ENCODE measurements at places on chromosomes 5 and 9.
A peak's percentile ranks its signal among the peaks of the same experiment; 100 is the strongest.

DNA sequence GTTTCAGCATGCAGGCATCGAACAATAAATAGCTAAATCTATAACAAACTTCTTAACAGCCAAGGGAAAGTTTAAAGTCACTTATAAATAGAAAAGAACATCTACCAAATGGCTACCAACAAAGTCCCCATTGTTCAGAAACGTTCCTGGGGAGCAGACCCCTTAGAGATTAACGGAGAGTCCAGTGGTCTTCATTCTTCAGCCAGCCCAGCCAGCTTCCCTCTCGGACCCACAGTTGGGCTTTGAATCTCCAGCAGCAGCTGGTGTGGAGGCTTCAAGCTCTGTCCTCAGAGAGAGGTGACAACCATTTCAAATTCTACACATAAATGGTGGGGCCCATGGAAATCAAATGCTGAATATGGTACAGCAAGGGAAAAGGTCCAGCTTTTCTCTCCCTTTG lies 11.2 kb downstream of the ENC1 start:
- no peak for DNase-seq

- DNase-seq: no peak
Observed at GRCh38 chr5:156640691-156641241, 209.3 kb upstream of the PPP1R2B start.

GRCh38 chr5:5040712-5041111 lies 99.4 kb upstream of the ADAMTS16 start:
- no peak for DNase-seq

DNA sequence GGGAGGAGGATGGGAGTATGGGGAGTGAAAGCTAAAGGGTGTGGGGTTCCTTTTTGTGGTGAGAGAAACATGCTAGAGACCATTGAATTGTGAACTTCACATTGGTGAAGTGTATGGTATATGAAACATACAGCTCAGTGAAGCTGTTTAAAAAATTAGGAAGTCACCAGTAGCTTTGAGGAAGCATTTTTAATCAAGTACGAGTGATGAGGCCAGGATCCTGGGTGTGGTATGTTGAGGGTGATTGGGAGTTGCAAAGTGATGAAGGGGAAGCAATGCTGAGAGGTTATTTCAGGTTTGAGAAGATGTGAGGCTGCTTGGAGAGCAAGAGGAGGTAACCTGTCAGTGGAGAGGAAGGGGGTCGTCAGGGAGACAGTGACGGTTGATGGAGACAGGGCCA lies 22.7 kb upstream of the CLK4 start:
- no peak for DNase-seq

- DNase-seq: no peak
Observed at GRCh38 chr5:54440456-54440893, 15.0 kb upstream of the HSPB3 start.

DNA sequence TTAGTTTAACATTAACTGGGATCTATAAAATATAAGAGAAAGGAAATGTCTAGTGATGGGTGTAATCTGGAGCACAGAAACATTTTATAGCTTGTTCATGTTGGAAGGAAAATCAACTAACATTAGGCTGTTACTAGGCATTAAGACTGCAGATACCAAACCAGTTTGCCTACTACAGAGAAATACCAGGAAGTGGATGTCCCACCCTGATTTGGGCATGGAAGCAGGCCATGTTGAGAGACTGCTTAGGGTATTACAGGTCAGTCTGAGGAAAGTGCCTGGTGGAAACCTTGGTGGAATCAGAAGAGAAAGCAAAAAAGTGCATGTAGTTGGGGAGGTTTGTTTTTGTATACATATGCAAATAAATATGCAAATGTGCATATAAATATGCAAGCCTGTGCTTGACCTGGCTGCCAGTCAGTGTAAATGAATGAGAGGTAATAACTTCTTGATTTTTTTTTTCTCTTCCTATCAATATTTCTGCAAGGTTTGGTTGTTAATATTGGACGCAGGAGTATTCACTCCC lies 9.6 kb upstream of the CCDC112 start:
- DNase-seq: no peak

DNA sequence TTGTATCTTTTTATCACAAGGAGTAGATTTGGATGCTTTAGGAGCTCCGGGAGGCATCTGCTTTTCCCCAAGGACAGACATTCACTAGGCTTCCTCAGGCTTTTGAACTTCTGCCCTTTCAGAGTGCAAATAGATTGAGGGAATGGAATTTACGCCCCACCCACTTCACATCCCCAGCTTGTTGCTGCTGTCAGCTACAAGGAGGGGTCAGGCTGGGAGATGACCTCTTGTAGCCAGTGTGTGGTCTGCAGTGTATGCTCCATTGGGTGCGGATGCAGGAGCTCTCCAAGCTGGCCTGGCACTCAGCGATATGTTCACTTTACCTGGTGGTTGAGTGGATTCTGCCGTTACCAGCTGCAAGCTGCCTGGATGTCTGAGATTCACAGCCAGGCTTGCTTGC lies 6.4 kb downstream of the TNFSF15 start:
- DNase-seq: no peak

- DNase-seq: no peak
Observed at GRCh38 chr9:104961238-104961637, 33.3 kb upstream of the ABCA1 start.

DNA sequence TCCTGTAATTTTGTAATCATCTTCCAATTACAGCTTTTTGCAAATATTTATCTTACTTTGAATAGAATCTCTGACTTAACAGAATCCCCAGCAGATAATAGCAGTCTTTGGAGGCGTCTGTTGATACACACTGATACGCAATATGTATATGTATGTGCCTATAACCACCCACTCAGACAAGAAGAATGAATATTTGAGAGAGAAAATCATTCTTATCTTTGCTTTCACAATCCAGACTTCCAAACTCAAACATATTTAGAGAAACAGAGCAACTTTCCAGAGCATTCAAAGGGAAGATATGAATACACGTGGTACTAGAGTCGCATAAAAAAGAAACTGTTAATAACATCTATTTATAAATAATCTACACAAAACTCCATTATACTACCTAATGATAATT lies 6.1 kb downstream of the RORB start:
- no peak for DNase-seq

DNA sequence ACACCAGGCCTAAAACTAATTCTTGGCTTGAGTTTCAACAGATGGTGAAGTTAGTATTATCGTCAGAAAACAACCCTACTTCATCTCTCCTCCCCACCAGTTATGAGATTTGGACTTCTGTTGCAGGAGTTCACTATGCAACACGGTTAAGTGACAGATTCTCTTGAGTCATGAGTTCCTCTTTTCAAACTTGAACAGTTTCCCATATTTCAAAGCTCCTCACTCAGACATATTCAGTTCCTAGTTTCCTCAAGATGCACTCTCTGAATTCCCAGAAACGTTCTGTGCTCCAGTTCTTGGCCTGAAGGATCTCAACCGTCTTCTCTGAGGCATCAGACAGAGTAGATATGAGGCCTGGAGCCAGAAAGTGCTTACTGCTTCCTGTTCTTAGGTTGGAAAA lies 7.3 kb upstream of the PTGER4 start:
- no peak for DNase-seq

DNA sequence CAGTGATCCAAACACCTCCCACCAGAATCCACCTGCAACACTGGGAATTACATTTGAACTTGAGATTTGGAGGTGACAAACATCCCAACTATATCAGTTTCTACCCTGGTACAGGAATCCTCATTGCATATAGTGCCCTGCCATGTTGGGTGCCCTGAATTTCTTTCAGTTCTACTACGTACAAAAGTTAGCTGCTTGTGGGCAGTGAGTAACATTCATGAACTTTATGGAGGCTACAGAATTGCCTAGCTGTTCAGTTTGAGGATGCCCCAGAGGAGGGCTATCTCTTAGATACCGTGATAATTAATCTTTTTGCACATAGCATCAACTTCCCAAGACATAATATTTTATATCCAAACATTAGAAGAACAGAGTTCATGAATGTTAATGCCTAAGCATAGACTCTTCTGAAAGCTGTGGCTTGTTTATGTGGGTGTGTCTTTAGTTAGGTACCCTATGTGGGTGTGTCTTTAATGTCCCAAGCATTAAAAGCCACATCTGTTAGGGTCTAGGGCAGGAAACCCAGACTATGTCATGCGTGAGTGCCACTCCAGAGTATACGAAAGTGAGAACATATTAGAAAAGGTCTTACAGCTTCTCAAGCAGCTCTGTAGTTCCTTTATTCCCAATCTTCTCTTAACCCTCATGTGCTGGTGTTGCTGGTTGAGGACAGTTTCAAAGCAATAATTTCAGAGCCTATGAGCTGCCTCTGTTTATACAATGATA lies 47.0 kb upstream of the CHD1 start:
- DNase-seq: peak; percentile 2

Measured in GM18507 (cell line).